ENCODE measurements at places on chromosomes 6 and 20. TPM values are rescaled to one million over a fixed set of nuclear protein-coding genes. Genes with fewer than 3 reads are reported as not detected.

Gene OR2H1
- total RNA-seq = not detected

Gene BTN1A1
- total RNA-seq = not detected

Gene ADTRP
- total RNA-seq = 2.3 TPM

Gene CLIC5
- total RNA-seq = not detected

Gene PERP
- 46.6 TPM for total RNA-seq

Gene OXT
- total RNA-seq = not detected

Gene HRH3
- not detected for total RNA-seq

Gene PPP1R3G
- 3.3 TPM for total RNA-seq
